ENCODE measurements at places on chromosomes 7 and 10.
A peak's percentile ranks its signal among the peaks of the same experiment; 100 is the strongest.

- DNase-seq: no peak
These were observed 12.0 kb downstream of the IFRD1 start for GRCh38 chr7:112462236-112462635.

DNA sequence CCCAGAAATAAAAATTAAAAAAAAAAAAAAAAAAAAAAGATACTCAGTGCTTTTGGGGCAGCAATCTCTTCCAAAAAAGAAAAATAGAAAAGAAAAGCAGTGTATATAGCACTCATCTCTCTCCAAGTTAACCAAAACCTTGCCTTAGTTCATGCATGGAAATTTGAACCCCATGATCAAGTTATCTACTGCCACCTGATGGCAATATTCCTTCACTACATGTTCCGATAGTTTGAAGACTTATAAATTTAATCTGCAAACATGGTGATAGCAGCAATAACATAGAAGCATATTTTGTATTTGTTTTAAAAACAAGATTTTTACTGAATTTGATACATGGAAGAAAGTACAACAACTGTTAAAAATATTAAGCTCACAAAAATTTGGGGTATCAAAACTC, 48.6 kb upstream of the SLIT1 start:
- DNase-seq: peak; percentile 22

GRCh38 chr7:101081432-101081831, 3.8 kb upstream of the TRIM56 start:
- DNase-seq: no peak

DNA sequence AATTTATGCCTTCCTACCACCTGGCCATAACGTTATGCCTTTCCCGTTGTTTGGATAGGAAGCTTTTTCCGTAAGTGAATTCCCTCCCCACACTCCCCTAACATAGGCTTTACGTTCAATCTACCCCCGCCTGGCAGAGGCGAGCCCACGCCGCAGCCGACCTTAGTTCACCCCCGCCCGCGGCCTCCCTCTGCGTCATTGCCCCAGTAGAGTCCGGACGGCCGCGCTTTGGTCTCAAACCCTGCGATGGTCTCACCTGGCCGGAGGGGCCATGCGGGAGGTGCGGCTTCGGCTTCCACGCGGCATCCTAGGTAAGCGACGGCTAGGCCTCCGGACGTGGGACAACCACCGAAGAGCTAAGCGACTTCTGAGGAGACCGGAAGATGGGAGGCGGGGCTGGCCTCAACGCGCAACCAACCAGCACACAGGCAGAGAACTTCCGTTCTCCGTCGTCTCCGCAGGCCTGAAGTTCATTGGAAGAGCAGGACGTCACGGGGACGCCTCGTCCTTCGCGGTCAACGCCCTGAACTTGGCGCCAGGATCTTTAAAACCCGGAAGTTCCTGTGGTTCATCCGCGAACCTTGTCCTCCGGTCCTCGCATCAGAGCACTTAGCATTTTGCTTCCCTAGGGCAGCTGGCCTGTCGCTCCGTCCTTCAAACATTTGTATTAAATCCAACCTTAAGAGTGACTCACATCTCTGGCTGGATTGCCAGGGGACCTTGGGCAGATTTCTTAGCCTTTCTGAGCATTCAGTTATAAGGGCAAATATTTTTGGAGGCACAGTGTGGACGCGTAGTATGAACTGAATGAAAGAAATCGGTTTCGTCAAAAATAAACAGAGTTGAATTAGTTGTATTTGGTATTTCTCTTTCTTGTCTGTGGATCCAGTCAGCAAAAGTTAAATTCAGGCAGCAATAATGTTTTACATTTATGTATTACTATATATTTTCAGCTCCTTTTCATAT, at the start of gene CHCHD2:
TSS of gene CHCHD2 (minus strand) at position 369 of the 966 bp plus-strand sequence. CDS start at position 306, 63 bp downstream.
- peak; percentile 97 for DNase-seq
